ENCODE measurements at places on chromosomes 11 and 22.

DNA sequence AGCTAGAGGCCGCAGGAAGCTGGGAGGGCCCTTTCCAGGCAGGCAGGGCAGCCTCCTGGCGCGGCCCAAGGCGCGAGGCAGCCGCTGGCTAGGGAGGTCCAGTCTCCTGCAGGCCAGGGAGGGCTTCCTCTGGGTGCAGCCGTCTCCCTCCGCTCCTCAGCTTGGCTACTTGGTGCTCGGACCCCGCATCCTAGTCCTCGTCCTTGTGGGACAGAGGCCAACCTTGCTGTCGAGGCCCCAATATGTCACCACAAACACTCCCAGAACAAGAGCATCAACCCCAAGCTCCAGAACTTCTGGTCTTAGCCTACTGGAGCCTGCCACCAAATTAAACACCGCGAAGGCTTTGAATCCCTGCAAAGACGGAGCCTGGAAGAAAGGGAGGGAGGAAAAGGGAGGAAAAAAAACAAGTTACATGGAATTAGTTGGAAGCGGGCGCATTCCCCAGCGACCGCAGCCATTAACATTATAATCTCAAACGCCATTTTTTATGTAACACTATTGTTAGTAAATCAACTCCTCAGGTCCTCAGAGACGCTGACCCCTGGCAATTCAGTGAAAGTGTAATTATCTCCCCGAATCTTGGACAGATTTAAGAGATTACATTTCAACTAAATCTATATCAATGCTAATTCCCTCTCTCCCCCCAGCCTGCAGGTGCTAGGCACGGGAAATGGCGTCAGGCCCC, 12.7 kb upstream of the PAX6 start:
- no peak for DNase-seq

DNA sequence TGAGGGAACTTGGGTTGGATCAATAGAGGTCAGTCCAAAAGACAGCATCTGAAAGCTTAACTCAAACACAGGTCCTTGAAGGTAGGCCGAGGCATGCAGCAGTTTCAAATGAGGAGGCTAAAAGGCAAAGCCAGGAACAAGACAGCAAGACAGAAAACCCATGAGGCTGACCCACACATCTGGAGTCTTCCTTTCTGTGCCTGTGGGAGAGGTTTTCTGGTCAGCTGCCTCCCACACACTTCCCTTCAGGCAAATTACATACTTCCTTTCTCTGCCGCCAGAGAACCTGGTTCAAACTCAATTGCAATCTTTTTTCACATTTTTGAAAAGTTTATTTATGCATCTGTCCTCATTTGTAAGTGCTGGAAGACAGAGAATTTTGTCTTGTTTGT, 29.8 kb upstream of the CRTAM start:
- DNase-seq: no peak

- DNase-seq: no peak
Measured at GRCh38 chr11:29495676-29496075, 521.2 kb downstream of the KCNA4 start.

- DNase-seq: no peak
Measured at GRCh38 chr11:112794331-112794846, 166.8 kb upstream of the NCAM1 start.

- no peak for DNase-seq
Measured at GRCh38 chr11:70543611-70544010, 145.3 kb downstream of the CTTN start.

Data from breast epithelium (tissue), 4 donors.